ENCODE measurements at places on chromosomes 7 and 10.

DNA sequence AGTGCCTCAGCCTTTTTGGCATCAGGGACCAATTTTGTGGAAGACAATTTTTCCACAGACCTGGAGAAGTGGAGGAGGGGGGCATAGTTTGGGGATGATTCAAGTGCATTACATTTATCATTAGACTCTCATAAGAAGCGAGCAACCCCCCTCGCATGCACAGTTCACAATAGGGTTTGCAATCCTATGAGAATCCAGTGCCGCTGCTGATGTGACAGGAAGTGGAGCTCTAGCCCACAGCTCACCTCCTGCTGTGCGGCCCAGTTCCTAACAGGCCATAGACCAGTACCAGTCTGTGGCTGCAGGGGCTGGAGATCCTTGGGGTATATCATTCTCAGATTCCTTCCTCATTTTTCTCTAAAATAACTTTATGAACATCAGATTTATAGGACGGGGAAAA, 50.8 kb downstream of the ATAD1 start:
- DNase-seq = no peak

- DNase-seq = no peak
Observed at GRCh38 chr7:94556028-94556427, 46.4 kb downstream of the CASD1 start.

DNA sequence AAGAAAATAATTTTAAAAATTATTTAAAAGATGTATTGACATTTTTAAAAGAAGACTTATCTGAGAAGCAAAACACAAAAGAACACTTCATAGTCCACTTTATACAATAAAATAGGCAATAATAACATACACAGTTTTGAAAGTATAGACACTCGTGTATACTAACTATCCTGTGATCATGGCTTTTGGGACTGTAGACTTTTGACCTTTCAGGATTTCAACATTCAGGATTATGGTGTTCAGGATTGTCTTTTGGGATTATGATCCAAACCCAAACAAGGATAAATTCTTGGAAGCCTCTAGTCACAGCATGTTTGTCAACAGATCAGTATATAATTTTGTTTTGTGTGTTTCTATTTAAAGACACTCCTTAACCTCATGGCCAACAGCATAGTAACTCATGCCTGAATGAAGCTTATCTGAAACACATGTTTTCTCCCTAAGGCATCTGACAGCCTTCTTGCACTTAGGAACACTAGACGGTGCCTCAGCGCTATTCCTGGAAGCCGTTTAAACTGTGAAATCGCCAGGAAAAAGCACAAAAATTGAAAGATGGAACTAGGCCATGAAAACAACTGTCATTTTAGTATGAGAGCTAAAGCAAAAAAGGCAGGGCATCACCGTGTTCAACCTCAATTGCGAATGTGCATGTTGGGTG, 29.9 kb downstream of the GSAP start:
- no peak for DNase-seq

GRCh38 chr7:26919906-26920493, 55.6 kb upstream of the SKAP2 start:
- no peak for DNase-seq

DNA sequence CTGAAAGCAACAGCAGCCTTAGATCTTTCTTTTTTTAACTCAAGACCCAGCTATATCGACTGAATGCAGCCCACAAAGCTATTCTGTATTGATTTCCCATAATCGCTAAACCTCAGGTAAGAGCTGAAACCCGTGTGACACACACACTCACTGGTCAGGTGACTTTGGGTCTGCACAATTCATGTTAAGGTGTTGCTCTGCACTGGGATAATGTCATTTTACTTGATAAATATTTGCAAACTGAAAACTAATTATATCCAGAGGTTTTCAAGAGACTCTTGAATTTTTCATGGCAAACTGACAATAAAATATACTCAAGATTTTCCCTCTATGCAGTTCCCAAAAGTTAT, 33.1 kb downstream of the SCRN1 start:
- no peak for DNase-seq

Data from cerebellar nuclear complex (tissue), 1 donor.